A172 (cell line): ENCODE measurements at places on chromosomes 16 and 17. TPM values are rescaled to one million over a fixed set of nuclear protein-coding genes. Genes with fewer than 3 reads are reported as not detected.

JPT1 gene
- total RNA-seq: 626 and 687 TPM in 2 replicates

DNA sequence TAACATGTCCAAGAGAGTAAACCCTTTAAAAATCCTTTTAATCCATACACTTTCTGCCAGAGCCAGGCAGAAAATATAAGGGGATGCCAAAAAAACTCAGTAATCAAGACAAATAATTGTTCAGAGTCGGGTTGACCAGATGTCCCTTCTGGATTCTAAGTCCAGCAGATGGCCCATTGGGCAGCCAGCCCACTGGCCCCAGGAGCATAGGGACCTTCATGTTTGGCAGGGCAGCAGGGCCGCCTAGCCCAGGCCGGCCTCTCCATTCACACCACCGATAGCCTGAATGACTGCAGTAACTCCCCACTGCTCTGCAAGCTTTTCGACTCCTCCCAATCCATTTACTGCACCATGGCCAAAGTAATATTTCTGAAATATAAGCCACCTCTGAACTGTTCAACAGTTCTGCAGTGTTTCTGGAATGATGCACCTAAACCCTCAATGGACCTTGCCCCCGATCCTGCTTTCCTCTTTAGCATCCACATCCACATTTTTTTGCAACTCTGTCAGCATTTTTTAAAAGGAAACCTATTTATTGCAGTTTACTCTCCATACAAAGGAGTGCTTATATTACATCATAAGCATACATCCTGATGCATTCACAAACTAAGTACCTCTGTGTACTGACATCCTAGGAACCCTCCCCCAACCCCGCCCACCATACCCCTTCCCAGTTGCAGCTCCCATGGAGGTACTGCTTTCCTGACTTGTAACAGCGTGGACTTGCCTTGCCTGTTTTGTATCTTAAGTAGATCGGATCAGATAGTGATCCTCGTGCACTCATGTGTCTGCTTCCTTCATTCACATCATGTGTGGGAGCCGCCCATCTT lies 46.4 kb downstream of the LDHD start:
- DNase-seq: no peak

DNA sequence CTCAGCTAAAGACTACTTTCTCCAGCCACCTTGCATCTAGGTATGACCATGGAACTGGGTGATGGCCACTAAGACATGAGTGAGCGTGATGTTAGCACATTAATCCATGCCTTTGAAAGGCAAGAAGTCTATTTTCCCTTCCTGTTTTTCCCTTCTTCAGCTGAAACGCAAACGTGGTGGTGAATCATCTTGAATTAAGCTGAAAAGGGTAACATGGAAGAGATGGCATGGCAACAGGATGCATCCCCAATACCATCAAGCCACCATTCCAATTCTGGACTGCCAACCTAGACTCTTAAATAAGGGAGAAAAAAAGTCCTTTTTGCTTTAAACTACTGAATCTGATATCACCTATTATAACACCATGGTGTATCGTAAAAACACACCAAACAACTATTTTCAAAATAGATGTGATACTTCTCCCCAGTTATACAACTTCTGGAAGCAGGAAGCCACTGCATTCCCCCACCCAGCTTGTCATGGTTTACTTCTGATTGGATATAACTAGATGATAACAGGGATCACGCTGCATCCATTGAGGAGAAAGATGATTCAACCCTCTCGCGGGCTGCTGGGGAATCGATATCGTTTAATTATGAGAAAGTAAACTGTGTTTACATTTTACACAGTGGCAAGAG lies 368.6 kb downstream of the CDH13 start:
- DNase-seq: no peak

SLC9A5 gene
- total RNA-seq: 0.03 and 0.29 TPM in 2 replicates

DNA sequence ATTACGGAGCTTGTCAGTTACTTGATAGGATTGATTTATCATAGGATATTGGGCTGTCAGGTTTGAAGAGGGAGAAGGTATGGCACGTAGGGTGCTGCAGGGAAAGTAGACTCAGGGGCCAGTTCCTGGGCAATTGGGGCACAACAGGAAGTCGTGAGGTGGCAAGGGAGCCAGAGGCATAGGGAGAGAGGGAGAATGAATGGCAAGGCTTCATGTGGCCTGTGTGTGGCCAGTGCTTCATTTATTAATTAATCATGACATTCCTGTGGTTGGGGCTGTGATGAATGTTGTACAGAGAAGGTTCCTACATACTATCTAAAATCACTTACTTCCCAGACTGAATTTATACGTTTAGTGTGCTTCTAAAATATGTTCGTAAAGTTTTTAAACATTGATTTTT lies 19.3 kb downstream of the MFSD11 start:
- DNase-seq: no peak

OR3A3 gene
- not detected in 2 replicates for total RNA-seq

DNA sequence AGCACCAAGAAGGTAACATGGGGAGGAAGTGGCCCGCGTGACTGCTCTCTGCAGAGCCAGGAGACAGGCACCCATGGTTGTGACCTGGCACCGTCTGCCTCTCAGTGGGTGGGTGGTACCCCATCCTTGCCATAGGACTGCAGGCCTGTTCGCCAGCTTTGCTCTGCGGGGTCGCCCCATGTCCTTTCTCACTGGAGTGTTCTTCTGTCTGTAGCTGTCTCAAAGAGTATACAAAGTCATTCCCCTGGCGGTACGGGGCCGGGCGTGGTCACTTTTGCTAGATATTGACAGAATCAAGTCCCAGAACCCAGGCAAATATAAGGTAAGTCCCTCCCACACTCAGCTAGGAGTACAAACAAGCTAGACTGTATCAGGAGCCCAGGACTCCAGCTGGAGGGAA lies 6.0 kb downstream of the TBC1D26 start:
- no peak for DNase-seq

EMC8 gene
- total RNA-seq: 65.9 and 68.5 TPM in 2 replicates

RNF222 gene
- total RNA-seq: not detected in 2 replicates

DNA sequence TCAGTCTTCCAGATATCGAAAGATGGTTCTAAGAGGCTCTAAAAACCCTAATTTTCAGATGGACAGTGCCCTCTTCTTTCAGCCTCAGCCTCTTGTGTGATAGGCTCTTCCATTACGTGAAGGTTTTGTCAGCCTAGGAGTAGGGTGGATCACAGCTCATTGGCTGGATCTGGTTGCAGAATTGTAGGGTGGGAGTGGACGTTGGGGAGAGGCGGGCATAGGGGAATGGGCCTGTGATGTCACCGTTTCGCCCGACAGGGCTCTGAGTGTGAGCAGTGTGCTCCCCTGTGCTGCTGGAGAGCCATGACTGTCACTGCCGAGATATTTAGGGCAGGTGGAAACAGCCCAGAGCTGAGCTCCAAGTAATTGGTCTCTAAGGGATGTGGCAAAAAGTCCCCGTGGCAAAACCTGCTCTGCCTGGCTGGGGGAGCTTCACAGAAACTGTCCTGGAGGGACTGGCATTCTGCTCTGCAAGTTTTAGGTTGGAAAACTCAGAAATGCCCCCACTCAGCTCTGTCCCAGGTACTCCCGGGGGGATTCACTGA lies 6.2 kb upstream of the WFIKKN1 start:
- no peak for DNase-seq

- peak; percentile 89 for DNase-seq
These were observed 19.9 kb downstream of the CLEC16A start for GRCh38 chr16:10964039-10964890.

GRCh38 chr17:11511696-11512095 lies 86.6 kb upstream of the DNAH9 start:
- DNase-seq: no peak

KRTAP4-9 gene
- total RNA-seq: 0.22 TPM in 1 of 2 replicates, not detected in the other

BORCS6 gene
- total RNA-seq: 8.8 and 10.9 TPM in 2 replicates

DNA sequence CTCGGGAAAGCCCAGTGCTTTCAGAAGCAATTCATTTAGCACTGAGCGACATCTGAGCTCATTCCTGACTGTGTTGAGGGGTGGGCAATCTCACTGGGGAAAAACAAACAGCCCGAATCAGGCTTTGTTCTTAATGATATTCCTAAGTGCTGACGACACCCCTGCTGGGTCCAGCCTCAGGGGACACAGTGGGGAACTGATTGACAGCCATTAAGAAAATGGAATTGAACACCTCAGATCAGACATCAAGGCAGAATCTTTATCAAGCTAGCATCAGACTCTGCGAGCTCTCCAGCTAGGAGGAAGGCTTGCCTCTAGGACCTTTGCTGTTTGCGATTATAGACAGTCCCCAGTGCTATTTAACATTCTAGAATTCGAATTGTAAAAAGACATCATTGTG lies 22.5 kb upstream of the LYRM9 start:
- DNase-seq: no peak

- DNase-seq: peak; percentile 99
These were observed 9.0 kb upstream of the CLDN9 start for GRCh38 chr16:3003582-3004270.

CA10 gene
- not detected in 2 replicates for total RNA-seq
